ENCODE measurements at places on chromosomes 5 and 9.

DNA sequence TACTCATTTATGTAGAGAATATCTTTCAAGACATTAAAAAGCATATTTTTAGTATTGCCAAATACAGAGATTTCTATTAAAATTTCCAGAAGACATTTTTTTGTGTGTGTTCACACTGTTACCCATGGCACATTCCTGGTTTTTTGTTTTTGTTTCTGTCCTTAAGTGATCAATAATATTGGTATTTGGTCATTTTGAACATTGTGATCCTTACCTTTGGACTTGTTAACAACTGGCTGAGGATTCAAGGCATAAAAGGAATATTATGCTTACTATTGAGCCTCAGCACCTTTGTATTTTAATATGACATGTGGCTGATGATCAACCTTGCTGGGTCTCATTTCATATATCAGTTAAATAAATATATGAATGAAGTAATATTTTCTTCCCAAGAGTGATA, 41.9 kb downstream of the ITGA1 start:
- DNase-seq = no peak

GRCh38 chr5:109253262-109253661, 156.5 kb downstream of the PJA2 start:
- DNase-seq = no peak

DNA sequence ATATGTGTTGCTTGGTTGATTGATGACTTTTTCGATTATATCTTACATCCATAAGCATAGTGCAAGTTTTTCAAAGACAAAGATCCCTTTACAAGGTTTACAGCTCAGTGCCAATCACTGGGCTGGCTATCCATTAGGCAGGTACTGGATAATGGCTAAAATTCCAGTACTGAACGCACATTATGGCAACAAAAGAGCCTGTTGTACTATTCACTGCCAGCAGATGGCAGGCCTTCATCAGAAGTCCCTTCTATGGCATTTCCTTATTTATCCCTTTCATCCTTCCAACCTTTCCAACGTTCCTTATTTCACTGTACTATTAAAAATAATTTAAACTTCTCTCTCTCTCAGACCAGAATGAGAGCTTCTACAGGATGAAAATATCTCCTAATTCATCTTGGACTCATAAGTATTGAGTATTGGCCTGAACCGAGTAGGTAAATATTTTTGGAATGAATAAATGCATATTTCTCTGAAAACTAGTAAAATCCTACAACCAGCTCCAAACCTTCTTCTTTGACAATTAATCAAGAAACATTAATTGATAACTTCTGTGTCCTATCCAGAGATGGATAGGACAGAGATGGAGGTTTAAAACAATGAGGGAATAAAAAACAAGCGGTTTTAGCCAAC, 6.7 kb upstream of the WNT8A start:
- peak; percentile 84 for DNase-seq

GRCh38 chr9:27629425-27629824, 56.1 kb upstream of the C9orf72 start:
- DNase-seq = no peak

DNA sequence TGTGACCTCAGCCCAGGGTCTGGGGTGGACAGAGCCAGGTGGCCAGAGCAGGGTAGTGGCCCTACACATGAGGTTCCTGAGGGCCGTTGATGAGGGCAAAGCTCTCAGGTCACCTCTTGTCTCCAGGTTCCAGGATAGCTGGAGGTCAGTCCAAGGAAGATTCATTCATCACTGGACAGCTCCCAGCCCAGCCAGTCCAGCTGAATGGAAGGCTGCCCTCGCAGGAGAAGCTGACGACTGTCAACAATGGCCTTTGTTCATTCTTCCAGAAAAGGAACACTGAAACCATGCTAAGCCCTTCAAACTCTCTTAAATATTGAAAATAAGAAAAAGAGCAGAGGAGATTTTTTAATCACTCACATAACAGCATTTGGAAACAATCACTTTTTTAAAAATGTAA, 169.7 kb upstream of the TBCA start:
- no peak for DNase-seq

DNA sequence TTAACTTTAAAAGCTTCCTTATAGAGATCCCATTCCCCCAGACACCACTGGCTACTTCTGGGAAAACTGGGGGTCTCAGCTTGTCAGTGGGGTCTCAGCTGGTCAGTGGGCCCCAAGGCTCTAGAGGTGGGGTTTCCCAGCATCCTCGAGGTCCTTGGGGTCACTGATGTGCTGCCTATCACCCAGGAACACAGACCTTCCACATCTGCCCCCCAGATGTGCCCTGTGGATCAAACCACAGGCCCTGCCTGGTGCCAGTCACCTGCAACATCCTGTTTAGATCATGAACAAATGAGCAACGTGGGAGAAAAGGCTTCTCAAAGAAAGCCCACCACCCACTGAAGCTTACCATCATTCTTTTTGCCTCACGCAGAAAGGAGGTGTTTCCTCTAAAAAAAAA, 165.6 kb upstream of the FSTL4 start:
- DNase-seq = no peak

- no peak for DNase-seq
Observed at GRCh38 chr5:32030222-32030621, 143.9 kb downstream of the GOLPH3 start.

- DNase-seq = peak; percentile 89
Observed at GRCh38 chr9:113682297-113682771, 193.8 kb upstream of the ZNF618 start.

DNA sequence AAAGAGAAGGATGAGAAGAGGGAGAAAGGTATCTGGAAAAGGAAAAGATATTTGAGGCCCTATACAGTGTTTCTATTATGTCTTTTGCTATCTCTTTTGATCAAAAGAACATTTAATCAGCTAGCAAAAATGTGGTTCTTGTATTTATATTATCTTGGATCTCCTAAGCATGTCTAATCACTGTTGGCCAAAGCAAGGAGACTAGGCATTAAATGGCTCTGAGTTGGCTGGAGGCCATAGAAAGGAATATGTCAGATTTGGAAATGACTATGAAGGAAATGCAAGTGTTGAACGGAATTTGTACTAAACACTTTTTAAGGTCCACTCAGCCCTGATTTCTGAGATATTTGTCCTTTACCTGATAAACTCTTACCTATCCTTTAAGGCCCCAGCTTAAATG, 22.4 kb upstream of the THG1L start:
- DNase-seq = no peak

DNA sequence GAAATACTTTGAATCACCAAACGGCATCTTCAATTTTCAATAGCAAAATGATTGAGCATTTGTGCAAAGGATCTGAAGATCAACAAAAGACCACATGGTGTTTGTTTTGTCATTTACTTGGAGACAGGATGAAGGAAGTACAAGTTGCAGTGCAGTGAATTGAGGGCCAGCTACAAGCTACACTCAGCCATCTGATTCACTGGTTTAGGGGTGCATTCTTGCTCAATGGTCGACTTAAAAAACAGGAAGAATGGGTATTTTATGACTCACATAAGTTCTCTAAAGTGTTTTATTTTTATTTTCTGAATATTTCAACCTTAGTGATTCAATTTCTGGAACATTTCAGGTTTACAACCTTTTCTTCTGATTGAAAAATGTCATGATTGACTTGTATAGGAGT, 412.1 kb upstream of the ADAMTSL1 start:
- DNase-seq = no peak

DNA sequence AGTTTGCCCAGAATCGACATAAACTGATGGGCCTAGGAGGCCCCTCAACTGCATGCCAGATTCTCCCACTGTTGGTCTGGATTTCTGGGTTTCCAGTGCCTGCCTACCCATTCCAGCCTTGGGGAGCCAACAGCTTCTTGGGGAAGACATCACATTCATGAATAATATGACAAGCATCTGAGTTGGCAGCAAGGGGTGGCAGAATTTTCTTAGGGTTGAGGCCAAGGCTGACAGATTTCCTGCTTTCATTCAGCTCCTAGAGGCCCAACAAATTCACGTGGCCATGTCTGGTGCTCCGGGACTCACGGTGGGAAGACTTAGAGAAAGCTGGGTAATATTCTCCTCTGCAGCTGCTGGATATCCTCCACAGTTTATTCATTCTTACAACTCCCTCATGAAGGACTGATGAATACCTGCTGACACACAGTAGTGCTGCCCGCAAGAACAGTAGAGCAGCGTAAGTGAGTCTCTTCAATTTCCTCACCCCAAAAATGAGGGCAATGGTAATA, 305.0 kb upstream of the TNC start:
- DNase-seq = no peak

- no peak for DNase-seq
Observed at GRCh38 chr5:159181651-159182050, 27.7 kb downstream of the RNF145 start.

DNA sequence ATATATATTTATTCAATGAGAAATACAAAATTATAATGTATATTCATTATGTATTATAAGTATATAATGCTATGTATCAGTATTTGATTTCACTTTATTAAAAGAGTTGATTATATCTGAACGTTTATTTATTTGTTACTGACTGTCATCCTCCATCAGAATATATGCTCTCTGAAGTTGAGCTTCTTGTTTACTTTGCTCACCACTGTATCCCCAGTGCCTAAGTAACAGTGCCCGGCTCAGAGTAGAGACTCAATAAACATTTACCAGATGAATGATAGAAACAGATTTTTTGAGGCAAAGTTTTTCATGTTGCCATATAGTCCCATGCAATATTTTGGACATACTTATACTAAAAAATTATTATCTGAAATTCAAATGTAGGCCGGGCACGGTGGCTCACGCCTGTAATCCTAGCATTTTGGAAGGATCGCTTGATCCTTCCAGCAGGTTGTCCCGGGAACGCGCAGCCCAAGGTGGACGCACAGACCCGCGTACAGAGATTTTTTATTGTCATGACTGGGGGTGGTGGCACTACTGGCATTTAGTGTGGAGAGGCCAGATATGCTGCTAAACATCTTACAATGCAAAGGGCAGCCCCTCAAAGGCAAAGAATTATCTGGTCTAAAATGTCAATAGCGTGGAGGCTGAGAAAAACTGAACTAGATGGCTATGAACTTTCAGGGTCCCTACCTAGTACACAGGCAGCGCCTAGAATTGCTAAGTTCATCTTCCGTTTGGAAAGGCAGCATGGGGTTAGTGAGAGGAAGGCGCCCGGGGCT, 761 bp upstream of the DNAJC25 start:
- DNase-seq = no peak
